ENCODE measurements at places on chromosomes 5 and 9.

- no peak for ATAC-seq
Measured at GRCh38 chr9:103988821-103989220, 105.3 kb upstream of the SMC2 start.

DNA sequence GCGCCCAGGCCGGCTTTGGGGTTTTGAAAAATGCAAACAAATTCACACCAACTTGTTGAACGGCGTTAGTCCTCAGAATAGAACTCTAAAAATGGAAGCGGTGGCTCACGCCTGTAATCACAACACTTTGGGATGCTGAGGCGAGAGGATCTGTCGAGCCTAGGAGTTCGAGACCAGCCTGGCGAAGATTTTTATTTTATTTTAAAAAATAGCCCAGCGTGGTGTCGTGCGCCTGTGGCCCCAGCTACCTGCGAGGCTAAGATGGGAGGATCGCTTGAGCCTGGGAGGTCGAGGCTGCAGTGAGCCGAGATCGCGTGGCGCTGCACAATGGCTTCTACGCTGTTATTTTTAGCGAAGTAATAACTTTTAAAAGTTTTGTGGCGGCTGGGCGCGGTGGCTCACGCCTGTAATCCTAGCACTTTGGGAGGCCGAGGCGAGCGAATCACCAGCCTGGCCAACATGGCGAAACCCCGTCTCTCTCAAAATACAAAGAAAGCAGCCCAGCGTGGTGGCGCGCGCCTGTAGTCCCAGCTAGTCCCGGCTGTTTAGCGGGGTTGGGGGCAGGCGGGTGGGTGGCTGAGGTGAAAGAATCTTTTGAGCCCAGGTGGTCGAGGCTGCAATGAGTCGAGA lies 694 bp upstream of the PLIN2 start:
- peak; percentile 56 for ATAC-seq

- no peak for ATAC-seq
Measured at GRCh38 chr5:39863926-39864552, 439.3 kb upstream of the DAB2 start.

DNA sequence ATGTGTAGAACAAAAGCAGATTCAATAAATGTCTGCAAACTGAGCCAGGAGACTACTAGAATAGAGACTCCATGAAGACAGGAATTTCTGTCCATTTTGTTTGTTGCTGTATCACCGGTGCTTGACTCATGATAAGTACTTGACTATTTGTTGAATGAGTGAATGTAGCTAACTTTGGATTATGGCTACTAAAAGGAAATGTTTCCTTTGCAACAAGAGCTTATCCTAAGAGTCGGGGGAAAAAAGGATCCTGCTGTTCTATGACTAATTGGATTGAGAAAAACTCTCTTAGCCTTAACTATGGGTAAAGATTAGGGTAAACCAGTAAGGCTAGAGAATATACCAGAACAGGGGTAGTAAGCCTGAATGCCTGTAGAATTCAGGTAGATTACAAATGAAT lies 3.5 kb downstream of the PAIP1 start:
- no peak for ATAC-seq

DNA sequence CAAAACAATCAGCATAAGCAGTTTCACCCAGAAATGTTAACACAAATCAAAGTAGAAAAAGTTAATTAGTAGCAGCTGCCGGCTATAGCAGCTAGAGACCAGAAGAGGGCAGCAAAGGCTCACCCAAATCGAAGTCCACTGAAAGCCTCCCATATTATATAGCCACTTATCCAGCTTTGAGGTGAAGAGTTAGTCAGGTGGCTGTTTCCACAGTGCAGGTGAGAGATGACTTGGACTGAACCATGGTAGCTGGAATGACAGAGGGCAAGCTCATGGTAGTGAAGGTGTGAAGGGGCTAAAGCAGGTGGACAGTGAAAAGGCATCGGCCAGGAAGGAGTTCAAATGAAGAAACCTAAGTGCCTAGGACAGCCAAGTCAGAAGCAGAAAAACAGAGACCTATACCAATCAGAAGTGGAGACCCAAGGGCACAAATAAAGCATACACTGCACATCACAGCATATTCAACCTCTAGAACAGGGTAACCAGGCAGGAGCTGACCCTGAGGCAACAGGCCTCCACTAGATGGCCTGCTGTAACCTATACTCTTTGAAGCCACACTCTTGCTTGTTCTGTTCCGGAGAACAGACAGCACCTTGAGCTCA lies 7.2 kb upstream of the RNF38 start:
- ATAC-seq = peak; percentile 92

DNA sequence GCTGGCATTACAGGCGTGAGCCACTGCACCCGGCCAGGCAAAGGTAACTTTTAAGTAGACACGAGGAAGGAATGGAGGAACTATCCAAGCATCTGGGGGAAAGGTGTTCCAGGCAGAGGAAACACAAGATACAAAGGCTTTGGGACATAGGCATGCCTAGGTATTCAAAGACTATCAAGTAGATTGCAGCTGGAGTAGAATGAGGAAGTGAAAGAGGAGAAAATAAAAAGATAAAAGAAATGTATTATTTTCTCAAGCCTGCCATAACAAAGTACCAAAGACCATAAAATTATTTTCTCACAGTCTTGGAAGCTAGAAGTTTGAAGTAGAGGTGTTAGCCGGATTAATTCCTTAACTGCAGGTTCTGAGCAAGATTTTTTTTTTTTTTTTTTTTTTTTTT lies 39.9 kb upstream of the GRIN3A start:
- ATAC-seq = no peak

All from SK-N-SH treated with all-trans-retinoic acid at 6 μM for 48 hours (cell line).